ENCODE measurements at places on chromosomes 2 and 18. TPM values are rescaled to one million over a fixed set of nuclear protein-coding genes. Genes with fewer than 3 reads are reported as not detected.

DNA sequence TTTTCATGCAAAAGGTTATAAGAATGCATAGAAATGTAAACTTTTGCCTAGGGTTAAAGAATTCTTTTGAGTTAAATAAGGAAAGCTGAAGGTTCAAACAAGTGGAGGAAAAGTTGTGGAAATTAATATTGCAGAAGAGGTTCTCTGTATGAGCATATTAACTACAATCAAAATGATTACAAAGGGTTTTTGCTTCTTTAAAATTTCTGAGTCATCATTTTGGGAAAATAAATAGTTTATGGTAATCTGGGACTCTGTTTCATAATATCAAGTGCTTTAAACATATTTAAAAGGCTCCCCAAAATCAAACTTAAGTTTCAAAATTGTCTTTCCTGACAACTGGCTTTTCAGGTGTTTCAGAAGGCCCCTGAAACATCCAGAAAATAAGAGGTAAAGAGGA lies 415.7 kb downstream of the ZNF804A start:
- no peak for DNase-seq

GRCh38 chr2:169141713-169142352 lies 72.5 kb downstream of the DHRS9 start:
- DNase-seq, result no peak

DNA sequence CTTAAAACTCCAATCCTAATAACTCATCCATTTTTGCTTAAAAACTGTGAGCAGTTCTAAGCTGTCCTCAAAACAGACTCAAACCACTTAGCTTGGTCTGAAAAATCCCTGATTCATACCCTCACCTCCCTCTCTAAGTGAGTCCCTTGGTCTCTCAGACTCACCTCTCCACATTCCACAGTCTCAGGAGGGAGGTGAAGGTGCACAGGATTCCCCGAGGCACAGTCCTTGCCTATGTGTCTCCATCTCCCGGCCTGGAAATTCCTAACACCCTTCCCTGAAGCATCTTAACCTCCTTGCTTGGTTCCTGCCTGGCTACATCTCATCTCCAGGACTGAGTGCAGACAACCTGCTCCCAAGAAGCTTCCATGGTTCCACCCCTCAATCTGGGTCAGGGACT lies 45.0 kb downstream of the CYRIA start:
- no peak for DNase-seq

GRCh38 chr18:35040638-35040987 lies 600 bp upstream of the MAPRE2 start:
- DNase-seq, result no peak

DNA sequence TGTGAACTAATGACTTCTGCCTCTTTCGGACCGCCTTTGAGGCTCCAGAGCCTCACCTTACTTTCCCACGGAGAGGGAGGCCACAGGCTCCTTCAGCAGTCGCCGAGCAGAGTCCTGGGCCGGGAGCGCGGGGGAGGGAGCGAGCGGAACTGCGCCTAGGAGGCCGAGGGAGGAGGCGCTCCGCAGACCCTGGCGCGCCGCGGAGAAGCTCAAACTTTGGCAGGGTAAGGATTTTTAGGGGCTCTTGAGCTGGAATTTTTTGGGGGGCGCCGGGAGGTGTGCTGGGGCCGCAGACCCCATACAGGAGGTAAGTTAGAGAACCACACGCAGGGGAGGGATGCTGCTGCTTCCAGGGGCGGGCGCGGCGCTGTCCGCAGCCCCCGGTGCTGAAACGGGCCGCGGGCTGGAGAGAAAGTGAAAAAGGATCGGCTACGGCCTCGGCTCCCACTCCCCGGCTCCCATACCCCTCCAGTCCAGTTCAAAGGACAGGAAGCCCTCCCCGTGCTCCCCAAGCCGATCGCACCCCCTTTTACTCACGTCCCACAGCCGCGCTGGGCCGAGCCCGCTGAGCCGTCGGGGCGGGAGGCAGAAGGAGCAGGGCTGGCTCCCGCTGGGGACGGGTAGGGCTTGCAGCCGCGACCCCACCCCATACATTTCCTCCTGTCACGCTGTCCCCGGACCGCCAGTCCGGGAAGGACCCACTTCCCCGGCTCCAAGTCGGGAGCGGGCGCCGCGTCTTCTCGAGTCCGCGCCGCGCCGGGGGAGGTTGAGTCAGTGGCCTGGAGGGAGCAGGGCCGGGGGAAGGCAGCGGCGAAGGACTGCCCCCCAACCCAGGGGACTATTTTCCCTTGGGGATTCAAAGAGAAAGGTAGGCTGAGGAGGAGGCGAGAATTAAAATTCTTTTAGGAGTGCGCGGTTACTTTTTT lies at the start of gene CNGA3:
Gene CNGA3 (plus strand): TSS at position 146 of the 926 bp plus-strand sequence. CDS start 23,520 bp downstream, outside the sequence.
- DNase-seq, result no peak

GRCh38 chr18:69916412-69916811 lies 31.3 kb downstream of the CD226 start:
- DNase-seq, result no peak

GRCh38 chr2:66832646-66833435 lies 397.9 kb downstream of the MEIS1 start:
- DNase-seq, result no peak

DNA sequence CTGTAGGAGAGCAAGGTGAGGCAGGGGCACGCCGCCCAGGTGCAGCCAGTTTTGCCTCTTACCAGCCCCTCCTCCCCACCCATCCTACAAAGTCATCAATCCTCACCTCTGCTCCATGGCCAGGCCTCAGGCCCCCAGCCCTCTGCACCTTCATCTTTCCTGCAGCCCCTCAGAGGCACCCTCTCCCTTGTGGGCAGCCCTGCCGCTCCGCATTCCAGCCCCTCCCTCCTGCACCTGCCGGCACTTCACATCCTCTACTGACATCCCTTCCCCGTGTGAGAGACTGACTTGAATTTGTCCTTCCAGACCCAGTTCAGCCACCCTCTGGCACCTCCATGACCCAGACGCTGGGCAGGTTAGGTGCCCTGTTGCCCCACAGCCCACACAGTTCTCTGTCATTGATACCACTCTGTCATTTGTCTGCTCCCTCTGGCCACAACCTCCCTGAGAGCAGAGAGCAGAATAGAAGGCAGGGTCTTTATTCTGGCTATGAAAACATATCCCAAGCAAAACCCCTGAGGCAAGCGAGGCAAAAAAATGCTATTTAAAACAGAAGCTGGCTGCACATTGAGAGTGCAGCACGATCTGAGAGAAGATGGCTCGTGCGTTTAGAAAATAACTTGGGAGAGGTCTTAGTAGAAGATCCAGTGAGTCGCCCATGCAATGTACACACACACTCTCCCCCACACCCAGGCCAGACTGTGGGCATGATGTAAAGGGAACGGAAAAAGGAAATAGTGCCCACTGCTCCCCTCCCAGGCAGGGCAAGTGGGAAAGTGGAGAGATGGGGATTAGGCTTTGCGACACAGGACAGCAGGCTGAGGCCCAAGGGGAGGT lies 25.9 kb downstream of the SDC1 start:
- peak; percentile 33 for DNase-seq

GRCh38 chr2:20916604-20917286 lies 93.8 kb upstream of the LDAH start:
- no peak for DNase-seq

- no peak for DNase-seq
Observed at GRCh38 chr2:112012556-112012955, 42.5 kb upstream of the TMEM87B start.

GRCh38 chr2:207768866-207769596 lies 675 bp downstream of the FZD5 start:
- DNase-seq, result no peak

GRCh38 chr18:56511996-56512395 lies 126.4 kb downstream of the TXNL1 start:
- no peak for DNase-seq

- no peak for DNase-seq
Observed at GRCh38 chr2:147441182-147441581, 403.6 kb upstream of the ACVR2A start.

GRCh38 chr2:45497355-45497754 lies 113.7 kb downstream of the SRBD1 start:
- DNase-seq, result no peak

GRCh38 chr2:241796209-241796608 lies 12.8 kb upstream of the NEU4 start:
- no peak for DNase-seq

DNA sequence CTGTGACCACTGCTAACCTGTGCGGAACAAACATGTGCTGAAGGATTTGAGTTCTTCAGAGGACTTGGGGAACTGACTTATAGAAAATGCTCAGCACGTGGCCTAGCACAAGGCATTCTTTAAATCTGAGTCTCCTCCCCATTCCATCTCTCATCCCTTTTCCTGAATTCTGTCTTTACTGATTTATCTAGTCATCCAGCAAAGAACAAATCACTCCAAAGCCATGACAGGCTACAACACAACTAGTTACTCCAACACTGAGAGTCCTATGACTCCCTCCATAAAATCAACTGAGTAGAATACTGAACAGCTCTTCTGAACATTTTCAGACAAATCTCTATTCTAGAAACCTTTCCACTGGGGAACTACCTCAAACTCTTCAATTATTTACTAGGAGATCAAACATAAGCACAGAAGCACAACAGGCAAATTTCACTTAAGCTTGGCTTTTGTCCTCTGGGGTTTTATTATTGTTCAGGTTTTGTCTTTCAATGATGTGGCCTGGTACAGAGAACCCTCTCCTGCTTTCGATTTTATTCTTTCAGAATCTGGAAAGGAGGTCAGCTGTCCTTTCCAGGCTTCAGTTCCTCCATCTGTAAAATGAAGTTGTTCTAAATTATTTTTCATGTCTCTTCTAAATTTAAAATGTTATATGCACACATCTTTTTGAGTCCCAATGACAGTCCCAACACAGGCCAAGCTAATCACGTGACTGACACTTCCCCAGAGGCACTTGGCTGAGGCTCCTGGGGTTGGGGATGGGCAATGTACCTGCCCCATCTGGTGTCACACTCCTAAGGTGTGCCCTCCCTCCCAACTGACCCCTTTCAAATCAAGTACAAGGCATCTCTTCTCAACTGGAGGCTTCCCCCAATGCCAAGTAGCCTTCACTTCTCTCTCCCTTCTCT lies 31.8 kb downstream of the RNU4ATAC start:
- no peak for DNase-seq

- DNase-seq, result no peak
Observed at GRCh38 chr2:240890691-240891090, 5.3 kb downstream of the MAB21L4 start.

DNA sequence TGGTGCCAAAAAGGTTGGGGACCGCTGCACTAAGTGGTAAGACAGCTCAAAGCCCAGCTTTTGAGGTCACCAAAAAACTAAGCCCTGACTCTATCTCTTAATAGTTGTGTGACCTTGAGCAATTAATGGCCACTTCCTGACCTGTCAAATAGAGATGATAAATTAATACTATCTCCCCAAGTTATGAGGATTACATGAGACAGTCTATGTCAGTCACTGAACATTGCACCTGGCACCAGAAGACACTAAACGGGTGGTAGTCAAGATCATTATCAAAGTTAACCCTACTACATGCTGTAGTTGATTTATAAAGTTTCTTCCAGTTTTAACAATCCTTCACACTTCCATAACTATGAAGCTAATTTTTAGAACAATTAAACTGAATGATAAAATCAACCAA lies 36.5 kb downstream of the STPG4 start:
- DNase-seq, result no peak

DNA sequence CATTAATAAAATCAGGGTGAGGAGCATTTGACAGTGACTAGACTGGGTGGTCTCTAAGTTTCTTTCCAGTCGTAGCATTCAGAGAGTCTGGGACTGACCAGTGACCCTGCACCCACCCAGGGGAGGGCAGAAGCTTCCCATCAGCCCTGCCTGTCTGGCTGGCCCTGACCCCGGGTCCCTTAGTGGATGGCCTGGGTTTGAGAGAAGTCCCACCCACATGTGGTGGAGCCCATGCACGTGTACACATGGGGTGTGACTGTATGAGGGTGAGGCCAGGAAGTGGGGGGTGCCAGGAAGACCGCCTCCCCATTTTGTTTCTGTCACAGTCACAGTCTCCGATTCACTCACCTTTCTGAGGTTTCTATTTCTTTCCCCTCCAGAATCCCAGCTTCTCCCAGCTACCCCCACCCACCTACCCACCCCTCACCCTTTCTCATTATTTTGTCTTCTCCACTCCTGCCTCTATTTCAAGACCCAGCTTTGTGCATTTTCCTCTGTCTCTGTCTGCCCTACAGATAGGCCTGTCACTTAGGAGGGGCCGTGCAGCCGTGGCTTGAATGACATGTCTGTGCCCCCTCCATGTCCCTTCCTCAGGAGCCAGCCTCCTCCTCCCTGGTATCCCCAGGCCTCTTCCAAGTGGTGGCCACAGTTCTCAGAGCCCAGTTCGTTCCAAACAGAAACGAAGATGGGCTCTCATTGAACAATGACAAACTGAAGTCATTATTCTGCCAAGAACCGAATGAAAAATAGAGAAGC lies 13.6 kb downstream of the CIB4 start:
- no peak for DNase-seq

DNA sequence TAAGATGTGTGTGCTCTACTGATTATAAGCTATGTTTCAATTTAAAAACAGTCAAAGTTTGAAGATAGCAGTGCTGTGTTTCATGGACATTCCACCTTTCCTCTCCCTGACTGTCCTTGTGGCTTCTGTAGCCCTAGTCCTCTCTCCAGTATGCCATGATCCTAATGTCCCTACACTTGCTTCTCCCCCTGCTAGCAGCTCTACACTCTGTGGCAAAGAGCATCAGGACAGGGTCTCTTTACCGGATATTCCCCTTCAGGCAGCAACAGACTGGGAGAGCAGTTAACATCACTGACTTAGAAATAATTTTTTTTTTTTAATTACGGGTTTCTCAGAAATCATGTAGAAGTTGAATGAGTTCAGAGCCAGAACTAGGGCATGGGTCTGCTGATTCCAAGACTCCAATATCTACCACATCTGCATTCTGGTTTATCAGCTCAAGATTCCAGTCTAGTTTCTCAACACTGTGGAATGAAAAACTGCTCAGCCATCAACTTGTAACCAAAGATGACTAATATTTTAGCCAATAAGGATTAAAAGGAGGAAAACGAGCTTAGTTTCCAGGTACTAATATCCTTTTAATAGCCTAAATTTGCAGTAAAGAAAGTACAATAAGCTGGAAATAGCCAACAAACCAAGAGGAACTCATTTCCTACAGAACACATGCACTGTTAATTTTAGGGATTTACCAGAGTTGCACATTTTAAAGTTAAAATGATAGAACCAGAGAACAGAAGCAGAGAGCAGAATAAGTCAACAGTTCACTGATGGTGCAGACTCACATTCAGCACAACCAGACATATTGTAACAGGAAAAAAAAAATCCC lies 45.2 kb downstream of the TMEM131 start:
- no peak for DNase-seq

The ABCG8 gene
- total RNA-seq, result 0.32 TPM

The GNLY gene
- 3.4 TPM for total RNA-seq

The DTNA gene
- total RNA-seq, result 153 TPM

The NYAP2 gene
- not detected for total RNA-seq

The CABLES1 gene
- 3.1 TPM for total RNA-seq

The MOCOS gene
- total RNA-seq, result 0.38 TPM

The C2orf78 gene
- not detected for total RNA-seq

The LCT gene
- total RNA-seq, result not detected

The PLEKHB2 gene
- 30.8 TPM for total RNA-seq

The ANKRD62 gene
- not detected for total RNA-seq

The SCN1A gene
- 0.38 TPM for total RNA-seq

The LRRC30 gene
- total RNA-seq, result not detected

The GAREM2 gene
- total RNA-seq, result 1.4 TPM

Data from Right ventricle myocardium inferior (tissue), 1 donor.